ENCODE measurements at places on chromosomes 3 and 15.

GRCh38 chr3:123324880-123325765 lies 123.4 kb downstream of the SEC22A start:
- no peak for DNase-seq

- peak; percentile 11 for DNase-seq
These were observed 38.6 kb downstream of the MGA start for GRCh38 chr15:41698779-41699178.

DNA sequence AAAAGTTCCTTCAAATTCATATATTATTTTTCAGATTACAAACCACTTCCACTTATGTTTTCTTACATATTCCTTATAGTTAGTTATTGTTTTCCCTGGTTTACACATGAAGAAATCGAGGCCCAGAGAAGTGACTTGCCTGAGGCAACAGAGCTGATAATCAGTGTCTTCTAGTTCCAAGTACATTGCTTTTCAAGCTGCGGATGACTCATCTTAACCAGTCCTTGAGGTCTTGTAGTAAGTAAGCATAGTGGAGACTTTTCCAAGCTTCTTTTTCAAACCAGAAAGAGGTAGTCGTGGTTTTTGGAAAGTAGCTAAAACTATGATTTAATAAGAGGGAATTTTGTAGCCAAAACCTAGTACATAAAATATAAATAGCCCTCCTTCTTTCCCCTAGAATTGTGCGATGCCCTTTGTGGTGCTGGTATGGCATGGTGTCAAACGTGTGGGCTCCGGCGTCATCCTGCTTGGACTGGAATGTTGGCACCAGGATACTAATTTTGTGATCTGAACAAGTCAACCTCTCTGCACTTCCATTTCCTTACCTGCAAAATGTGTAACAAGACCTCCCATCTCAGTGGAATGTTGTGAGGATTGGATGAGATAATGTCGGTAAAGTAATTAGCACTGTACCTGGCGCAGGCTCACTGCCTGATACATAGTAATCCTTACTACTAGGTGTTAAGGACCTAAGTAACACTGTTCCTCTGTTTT lies 19.0 kb upstream of the DLG1 start:
- DNase-seq = peak; percentile 78

DNA sequence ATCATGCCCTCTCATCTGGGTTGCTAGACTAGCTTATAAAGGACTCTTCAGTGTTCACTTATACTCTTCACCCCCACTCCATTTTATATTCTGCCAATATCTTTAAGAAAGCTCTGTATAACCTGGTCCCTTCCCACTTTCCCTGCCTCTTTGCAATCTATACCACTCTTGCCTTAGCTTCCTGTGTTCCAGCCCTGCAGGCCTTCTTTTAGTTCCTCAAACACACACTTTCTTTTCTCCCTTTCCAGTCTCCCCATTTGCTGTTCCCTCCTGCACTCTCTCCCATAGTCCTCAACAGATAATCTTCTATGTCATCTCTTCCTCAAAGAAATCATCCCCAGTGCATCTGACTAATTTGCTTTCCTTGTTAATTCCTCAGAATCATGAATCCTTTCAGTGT lies 28.7 kb downstream of the SENP8 start:
- DNase-seq = no peak

DNA sequence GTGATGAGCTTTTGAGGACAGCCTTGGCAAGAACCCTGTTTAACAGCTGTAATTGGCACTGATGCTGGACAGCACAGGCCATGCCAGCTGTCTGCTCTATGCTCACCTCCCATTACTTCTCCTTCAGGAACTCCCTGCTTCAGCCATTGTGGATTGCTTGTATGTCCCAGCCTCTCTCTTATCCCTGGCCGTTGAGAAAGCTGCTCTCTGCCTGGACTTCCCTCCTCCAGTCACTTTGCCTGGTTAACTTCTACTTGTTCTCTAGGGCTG lies 444.5 kb downstream of the EPHB1 start:
- no peak for DNase-seq

- DNase-seq = no peak
These were observed 61.8 kb downstream of the MBNL1 start for GRCh38 chr3:152330559-152330958.

GRCh38 chr15:35499723-35500122 lies 46.2 kb downstream of the DPH6 start:
- no peak for DNase-seq

- DNase-seq = peak; percentile 58
These were observed 51.6 kb upstream of the XCR1 start for GRCh38 chr3:46078712-46079400.

GRCh38 chr15:82810890-82811426 lies 1.5 kb downstream of the WHAMM start:
- no peak for DNase-seq

- no peak for DNase-seq
These were observed 31.8 kb downstream of the MYO5A start for GRCh38 chr15:52496776-52497470.

DNA sequence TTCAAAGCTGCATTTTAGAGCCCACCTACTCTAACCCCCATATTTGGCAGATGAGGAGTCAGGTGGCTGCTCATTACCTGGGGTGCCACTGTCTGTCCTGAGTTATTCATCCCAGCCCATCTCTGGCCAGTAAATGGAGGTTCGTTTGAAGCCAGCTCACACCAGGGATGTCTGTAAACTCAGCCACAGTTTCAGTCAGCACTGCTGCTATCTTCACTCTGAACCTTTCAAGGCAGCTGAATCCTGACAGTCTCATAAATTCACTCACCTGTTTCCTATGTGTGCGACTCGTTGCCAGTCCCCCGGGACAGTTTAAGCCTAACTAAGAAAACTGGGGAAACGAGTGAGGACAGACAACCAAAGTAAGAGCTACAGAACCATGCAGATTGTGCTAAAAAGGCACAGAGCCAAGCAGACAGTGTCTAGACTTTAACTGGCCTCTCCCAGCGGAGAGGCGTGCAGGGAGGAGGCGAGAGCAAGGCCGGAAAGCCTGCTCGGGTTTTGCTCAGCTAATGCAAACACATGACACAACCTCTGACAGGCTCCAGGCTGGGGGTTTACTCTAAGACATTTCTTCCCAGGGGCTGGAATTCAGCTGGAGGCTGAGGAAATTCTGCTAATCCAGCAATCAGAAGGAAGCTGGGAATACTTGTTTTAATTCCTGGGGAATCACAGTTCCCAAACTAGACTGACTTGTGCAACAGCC lies 12.0 kb downstream of the FSTL1 start:
- DNase-seq = no peak

- no peak for DNase-seq
These were observed 55.9 kb upstream of the PLCL2 start for GRCh38 chr3:16828815-16829214.

- DNase-seq = no peak
These were observed 407.2 kb upstream of the TGFBR2 start for GRCh38 chr3:30199096-30199759.

- DNase-seq = peak; percentile 71
These were observed 842 bp downstream of the FSTL1 start for GRCh38 chr3:120449701-120450599.

DNA sequence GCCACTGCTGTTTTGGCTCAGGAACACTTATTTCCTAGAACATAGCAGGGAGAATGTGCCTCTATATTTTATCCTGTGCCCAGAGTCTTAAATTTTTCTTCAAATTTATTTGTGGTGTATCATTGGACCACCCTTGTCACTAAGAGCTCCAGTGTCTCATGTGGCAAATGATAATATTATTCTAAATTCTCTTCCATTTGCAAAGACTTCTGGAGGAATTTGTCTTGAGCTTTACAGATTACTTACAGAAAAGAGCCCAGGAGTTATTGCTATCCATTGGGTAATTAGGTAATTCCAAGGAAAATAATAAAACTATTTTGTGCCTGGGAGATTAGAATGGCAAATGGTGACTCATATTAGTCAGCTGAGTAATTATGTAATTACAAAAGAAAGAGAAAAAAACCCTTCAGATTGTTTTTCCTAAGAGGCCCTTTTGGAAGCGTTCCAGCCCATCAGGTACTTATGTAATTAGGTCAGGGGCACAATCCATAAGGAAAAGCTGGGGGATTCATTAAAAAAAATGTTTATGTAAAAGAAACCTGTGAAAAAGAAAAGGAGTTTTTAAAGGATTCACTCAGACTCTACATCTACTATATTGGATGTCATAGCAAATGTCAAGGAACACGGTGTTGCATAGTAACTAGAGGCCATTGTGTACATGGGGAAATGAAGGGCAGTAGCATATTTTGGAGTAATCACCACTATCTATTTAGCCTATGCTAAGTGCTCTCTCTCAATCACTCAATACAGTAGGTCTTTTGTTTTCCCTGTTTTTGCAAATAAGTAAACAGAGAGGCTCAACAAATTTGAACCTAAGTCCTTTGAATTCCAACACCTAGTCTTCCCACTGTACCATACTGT lies 380.9 kb upstream of the RARB start:
- no peak for DNase-seq
